ENCODE measurements at places on chromosomes 6 and 20.
A peak's percentile ranks its signal among the peaks of the same experiment; 100 is the strongest.

- DNase-seq: no peak
These were observed 44.3 kb upstream of the IRF4 start for GRCh38 chr6:347232-347631.

DNA sequence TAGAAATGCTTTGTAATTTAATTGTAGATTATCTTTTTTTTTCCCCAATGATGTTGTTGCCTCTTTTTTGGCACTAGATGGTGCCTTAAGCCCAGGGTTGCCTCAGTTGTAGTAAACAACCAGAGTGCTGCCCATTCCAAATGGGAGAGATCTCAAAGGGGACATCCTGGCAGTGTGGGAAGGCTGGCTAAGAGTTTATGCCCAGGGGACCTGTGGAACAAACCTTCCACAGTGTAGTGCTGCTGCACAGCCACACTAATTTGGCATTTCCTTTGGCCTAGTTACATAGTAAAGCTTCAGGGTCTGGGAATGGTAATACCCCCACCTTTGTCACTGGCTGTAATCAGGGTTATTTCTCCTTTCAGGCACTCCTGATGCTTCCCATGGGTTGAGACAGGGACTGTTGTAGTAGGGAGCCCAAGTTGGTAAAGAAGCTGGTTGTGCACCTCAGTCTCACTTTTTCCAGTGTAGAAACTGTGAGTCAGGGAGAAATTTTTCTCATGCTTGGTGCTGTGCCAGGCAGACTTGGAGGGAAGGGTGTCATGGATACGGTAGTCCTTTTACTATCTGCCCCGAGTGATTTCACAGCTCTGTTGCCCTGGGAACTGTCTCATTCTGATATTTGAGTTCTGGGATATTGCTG, 177.8 kb upstream of the ECI2 start:
- DNase-seq: no peak

DNA sequence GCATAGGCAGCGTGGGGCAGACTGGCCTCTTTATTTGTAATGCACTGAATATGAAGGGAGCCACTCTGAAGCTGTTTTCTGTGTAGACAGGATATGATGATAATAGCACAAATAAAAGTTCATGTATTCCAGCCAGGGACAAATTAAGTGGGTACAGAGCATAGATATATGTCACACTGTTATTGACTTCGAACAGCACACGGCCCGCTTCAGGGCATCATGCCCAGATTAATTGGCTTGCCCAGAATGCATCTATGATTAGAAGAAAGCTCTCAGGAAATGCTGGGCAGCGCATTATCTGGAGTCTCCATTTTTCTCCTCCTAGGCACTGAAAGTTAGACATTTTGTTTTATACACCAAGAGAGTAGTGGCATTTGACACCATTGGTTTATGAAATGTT, 26.3 kb upstream of the SASH1 start:
- no peak for DNase-seq

GRCh38 chr20:1773816-1774215, 116.2 kb upstream of the SIRPG start:
- no peak for DNase-seq

GRCh38 chr6:7155871-7156579, 48.3 kb downstream of the RREB1 start:
- no peak for DNase-seq

DNA sequence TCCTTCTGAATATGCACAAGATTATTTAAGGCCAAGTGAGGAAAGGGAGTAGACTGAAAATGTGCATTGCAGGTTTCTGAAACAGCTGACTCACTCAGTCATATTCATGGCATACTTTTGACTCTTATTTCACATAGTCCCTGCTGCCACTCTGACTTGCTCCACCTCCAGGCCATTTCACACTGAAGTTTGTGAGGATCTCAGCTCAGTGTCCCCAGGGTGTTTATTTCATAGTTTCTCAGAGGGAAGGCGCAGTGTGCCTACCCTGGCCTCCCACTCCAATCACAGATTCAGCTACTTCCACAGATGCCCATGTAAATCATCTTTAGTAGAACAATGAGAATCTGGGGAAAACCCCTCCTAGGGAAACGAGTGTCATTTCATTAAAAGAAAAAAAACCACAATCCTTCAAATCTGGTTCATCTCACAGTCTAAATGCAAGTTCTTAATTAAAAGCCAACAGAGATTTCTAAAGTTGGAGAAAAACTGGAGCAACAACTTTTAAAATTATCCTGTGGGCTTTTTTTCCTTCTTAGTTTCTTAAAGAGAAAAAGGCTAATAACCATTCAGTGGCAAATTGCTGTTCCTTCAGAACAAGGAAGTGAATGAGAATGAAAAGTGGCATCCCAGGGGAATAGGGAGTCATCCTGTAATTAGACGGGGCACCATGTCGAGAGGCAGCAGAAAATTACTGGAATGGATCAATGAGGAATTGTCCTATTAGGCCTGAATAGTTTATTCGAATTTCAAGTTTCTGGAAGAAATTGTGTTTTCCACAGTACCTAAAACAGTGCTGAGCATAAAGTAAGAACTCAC, 133.6 kb downstream of the TFAP2B start:
- no peak for DNase-seq

- DNase-seq: no peak
These were observed 178.0 kb downstream of the ATXN1 start for GRCh38 chr6:16583144-16583762.

DNA sequence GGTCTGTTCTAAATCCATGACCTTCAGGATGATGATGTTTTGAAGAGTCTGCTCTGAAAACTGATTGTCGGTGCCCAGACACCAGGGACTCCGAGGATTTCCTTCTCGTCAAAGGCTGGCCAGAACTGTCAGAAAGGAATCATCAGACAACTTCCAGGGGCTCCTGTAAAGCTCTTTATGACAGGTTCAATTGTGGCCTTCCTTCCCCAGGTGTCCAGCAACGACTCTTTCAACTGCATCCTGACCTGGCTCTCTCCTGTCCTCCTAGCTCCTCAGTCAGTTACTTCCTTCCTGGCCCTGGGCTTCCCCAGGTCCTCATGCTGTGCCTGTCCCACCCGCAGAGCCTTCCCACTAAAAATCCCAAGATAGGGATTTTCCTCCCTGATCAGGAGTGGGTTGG, 279.9 kb upstream of the RNF24 start:
- DNase-seq: no peak

DNA sequence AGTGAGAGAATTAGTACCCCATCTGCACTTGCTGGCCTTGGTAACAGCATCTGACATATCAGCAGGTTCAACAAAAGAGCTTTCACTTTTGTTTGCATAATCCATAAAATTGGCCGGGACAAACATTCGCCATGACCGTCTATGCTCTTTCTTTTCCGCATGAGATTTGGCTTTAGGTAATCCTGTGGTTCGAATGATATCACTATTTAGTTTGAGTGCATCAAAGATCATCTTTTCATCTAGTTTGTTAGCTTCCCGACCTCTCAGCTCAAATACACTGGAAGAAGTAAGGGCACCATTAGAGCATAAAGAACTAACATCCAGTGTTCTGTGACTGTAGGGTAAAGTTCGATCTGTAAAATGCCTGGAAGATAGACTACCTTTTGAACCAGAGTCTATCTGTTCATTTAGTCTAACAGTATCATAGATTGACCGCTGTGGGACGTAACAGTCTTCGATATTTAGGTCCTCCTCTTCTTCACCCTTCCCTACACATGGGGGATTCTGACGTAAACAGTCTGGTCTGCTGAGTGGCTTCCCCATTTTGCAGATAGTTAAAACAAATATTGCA, 101.6 kb downstream of the DST start:
- DNase-seq: no peak

GRCh38 chr6:105847433-105847832, 238.7 kb upstream of the PRDM1 start:
- DNase-seq: no peak

- no peak for DNase-seq
These were observed 7.9 kb upstream of the ABRACL start for GRCh38 chr6:139020689-139021088.

DNA sequence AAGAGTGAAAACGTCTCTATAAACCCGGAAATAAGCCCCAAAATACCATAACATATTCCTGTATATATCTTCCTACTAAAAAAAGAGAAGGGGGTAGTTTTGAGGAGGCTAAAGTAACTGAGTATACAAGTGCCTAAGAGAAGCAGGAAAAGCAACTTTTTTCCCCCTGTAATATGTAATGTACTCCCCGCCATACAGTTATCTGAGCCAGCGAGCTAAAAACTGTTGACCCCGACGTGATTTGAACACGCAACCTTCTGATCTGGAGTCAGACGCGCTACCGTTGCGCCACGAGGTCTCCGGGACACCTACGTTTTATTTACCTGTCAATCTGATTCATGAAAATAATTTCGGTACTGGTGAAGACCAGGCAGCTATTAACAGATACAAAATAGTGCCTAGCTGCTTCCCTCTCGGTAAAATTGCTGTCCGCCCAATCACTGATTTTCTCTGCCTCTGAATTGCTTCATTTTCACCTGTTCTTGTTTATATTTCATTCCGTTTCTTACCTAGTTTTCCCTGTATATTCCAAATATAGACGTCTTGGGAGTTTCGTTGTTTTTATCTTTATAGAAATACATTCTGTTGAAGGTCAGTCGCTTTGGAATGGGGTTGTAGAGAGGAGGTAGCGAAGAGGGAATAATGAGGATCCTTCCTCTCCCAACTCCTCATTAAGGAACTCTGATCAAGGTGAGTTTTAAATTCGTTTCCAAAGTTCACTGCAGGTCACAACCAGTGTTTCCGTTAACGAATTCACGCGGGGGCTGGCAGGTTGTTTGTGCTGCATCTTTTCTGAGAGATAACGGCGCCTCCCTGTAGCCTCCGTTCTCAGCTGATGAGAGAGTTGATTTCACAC, 33.6 kb upstream of the BTN3A2 start:
- peak; percentile 42 for DNase-seq

- DNase-seq: no peak
These were observed 18.0 kb downstream of the SMAP1 start for GRCh38 chr6:70685494-70686180.

GRCh38 chr6:44002593-44003344, 124.5 kb downstream of the MRPL14 start:
- DNase-seq: peak; percentile 48

DNA sequence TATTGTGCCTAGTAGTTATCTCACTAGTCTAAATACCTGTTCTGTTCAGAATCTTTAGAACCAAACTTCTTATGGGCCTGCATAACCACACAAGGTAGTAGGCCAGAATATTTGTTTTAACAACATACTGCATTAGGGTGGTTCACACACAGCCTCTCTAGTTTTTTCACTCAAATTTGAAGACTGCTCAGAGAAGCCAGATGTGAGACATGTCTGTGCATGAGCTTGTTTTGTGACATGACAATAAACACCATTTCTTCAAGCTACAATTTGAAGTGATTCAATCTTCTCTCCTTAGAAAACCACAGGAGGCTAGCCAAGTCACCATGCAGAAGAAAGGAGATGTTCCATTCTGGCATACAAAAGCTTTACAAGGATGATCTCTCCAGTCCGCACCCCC, 135.6 kb downstream of the MMS22L start:
- DNase-seq: no peak

DNA sequence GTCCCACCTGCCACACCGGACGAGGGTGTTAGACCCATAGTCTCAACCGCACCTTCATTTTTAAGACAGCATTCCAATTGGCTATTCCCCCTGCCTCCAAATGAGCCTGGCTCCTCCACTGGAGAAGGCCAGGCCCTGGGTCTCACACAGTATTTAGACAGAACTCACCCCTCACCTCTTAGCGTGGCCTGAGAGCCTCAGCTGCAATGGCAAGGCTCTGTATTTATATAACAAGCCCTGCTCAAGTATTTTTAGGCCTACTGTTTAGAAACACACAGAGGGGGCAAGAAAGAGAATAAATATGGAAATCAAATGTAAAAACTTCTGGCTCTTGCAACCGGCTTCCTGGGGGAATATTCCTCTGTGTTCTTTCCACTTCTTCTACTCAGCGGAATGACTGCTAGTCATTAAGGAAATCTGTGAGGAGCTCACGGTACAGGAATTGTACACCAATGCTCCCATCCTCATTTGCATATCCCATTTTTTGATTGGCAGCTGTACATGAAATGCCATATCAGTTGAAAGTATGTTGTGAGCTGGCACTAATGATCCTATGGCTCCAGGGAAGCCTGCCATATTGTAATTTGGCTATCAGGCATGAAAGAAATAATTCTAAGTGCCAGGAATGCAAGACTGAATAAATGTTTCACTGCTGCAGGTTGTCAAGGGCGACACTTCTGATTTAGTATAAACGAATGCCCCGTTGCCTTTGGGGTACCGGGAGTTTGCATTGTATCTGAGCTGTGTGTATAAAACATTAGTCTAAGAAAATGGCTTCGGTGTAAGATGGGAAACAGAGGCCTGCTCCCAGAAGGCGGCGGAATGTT, 207.5 kb downstream of the ZNF217 start:
- no peak for DNase-seq

- no peak for DNase-seq
These were observed at the start of gene NRSN1 for GRCh38 chr6:24125980-24126379. TSS of gene NRSN1 (plus strand) at chr6:24126215. CDS start at chr6:24134328, 8,113 bp downstream.

DNA sequence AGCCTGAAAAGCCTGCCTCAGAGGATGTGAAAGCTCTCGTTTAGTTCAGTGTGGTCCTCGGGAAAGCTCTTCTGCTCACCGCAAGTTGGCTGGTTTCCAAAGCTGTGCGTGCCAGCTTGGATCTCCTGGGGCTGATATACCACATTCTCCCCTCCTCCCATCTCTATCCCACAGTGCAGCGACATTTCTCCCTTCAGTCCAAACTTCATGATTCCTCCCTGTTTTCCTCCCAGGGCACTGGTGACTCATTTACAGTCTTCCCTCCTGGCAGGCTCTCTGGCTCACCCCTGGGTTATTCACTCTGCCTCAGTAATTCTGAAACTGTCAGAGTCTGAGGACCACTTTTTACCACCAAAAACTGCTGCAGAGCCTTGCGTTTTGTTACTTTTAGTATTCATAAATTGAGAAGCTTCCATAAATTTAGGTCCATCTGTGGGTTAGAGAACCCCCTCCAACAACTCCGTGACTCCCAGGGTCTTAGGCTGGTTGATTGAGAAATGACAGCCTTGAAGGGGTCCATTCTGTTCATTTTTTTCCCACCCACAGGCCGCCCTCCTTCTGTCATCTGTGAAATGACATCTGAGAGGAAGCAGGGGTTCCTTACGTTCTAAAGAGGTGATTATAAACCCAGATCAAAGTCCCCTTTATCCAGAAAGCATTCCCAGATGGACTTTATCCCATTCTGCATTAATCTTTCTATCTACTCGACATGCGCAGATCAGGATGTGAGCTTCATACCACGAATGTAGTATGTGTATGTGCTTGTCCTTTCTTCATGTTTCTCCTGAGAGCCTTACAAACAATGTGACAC, 6.1 kb downstream of the TRIM10 start:
- no peak for DNase-seq
